ENCODE measurements at places on chromosomes 3 and 15. TPM values are rescaled to one million over a fixed set of nuclear protein-coding genes. Genes with fewer than 3 reads are reported as not detected.

Gene SNTN
- not detected for polyA plus RNA-seq

Gene EOGT
- 12.7 TPM for polyA plus RNA-seq

Gene BCHE
- polyA plus RNA-seq, result 8.2 TPM

Gene KBTBD13
- 0.05 TPM for polyA plus RNA-seq

Gene TAGLN3
- polyA plus RNA-seq, result 1.9 TPM

Gene KBTBD12
- polyA plus RNA-seq, result 1.5 TPM

Gene SI
- polyA plus RNA-seq, result 0.29 TPM
